ENCODE measurements at places on chromosomes 7 and 10. TPM values are rescaled to one million over a fixed set of nuclear protein-coding genes. Genes with fewer than 3 reads are reported as not detected.

- no peak for DNase-seq
These were observed 89.8 kb upstream of the SAMD8 start for GRCh38 chr10:75021379-75022249.

GRCh38 chr7:51665045-51665780 lies 348.6 kb upstream of the COBL start:
- no peak for DNase-seq

DNA sequence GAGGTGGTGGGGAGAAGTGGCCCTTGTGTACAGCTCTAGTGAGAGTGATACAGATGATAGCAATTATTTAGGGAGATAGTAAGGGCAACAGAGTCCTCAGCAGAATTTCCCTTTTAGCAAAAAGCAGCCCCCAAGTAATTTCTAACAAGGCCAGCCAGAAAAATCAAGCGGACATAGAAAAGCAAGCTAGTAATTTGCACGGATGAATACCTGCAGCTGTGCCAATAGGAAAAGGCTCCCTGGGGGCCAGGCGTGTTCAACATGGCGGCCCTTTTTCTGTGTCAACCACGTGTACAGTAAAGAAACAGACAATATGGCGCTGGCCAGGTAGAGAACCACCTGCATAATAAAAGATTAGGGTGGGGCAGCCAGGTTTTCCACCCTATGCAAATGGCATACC lies 7.4 kb downstream of the MCM10 start:
- DNase-seq: no peak

DNA sequence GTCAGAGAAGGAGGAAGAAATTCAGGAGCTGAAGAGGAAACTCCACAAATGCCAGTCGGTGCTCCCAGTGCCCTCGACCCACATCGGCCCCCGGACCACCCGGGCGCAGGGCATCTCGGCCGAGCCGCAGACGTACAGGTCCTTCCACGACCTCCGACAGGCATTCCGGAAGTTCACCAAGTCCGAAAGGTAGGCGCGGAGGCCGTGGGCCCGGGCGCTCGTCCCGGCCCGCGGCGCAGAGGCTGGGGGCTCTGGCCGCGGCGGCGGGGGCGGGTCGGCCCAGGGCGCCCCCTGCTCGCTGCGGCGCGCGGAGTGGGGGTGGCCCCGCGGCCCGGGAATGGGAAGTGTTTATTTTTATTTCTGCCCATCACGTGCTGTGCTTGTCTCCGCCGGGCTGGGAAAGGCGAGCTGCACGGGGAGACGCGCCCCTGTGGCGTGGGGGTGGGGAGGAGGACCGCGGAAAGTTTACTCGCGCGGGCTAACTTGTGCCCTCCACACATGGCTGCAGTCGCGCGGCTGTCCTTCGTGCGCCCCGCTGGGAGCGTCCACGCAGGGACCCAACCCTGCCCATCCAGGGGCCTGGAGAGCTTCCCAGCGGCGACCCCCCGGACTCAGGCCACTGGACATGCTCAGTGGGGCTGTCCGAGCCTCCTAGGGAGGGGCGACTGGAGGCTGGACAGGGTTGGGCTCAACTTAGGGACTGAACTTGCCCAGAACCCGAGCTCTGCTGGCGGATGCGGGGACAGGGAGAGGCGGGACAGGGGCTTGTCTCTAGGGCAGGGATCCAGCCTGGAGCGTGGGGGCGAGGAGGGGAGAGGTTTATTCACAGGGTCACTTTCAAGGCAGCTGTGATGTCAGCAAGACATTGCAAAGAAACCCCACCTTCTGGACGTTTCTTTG lies 82.6 kb upstream of the PRKG1 start:
- peak; percentile 34 for DNase-seq

- DNase-seq: no peak
These were observed 153.7 kb downstream of the DNAJB6 start for GRCh38 chr7:157490465-157490912.

- DNase-seq: no peak
These were observed at the start of gene AGR2 for GRCh38 chr7:16804674-16805439. Gene AGR2 (minus strand): TSS chr7:16804999. CDS start chr7:16801796, 3,203 bp downstream.

GRCh38 chr7:42096268-42096667 lies 140.7 kb downstream of the GLI3 start:
- no peak for DNase-seq

GRCh38 chr7:107898997-107899594 lies 8.1 kb downstream of the DLD start:
- no peak for DNase-seq

DNA sequence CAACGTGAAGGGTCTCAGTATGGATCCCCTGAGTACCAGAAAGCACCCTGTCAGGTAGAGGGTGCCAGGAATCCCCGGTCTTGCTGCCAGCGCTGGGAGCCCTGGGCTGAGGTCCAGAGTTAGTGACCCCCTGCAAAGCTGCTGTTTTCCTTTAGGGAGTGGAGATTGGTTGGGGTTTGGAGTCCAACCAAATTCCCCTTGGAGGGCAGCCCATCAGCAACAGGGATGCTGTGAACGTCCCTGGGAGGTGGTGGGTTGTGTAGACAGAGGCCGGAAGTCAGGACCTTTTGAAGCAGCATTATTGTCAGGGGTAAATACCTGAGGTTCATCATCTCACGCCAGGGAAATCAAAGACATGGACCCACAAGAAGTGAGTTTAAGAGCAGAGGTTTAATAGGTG lies 104.2 kb downstream of the COL26A1 start:
- no peak for DNase-seq

GRCh38 chr10:88440541-88440940 lies 142.6 kb downstream of the RNLS start:
- no peak for DNase-seq

GRCh38 chr7:16817536-16817935 lies 12.7 kb upstream of the AGR2 start:
- DNase-seq: no peak

- no peak for DNase-seq
These were observed 23.0 kb downstream of the AKR1E2 start for GRCh38 chr10:4849042-4849402.

DNA sequence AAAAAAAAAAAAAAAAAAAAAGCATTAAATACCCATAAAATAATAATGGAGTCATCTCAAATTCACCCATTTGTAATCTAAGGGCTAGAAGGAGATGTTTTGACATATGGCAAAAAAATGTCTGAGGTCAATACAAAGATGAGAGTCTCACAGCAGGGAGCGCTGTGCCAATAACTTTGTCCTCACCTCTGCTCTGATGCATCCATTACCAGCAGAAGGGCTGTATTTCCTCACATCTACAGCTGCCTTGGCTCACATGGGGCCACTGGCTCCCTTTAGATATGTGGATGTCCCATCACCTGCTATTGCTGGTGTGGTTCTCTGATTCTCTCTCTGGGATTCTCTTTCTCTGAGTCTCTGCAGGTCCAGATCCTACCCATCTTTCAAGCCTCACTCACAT lies 90.3 kb upstream of the FAM133B start:
- DNase-seq: no peak

DNA sequence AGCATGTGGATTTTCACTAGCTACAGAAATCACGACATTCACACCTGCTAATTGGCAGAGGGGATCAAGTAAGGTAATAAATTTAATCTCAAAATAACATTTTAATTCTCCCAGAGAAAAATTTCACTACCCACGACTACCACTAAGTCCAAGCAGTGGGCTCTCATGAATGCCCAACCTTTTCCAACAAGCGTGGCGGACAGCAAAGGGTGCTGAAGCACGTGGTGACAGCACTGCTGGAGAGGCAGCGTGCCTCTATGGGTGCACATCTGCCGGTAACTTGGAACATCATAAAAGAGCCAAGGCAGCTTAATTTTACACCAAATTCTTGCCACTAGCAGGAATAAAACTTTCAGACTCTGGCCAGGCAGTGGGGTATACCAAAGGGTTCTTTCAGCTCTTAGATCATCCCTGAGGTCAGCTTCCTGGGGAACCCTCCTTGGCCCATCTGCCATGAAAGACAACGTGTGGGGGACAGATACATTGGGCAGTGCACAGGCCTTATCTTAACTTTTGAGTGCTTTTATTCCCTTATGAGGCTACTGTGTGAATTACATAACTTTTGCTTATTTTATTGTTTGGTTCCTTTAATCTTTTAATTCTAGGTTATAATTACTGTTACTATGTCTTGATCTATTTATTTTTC lies 206.7 kb upstream of the KCTD7 start:
- no peak for DNase-seq

DNA sequence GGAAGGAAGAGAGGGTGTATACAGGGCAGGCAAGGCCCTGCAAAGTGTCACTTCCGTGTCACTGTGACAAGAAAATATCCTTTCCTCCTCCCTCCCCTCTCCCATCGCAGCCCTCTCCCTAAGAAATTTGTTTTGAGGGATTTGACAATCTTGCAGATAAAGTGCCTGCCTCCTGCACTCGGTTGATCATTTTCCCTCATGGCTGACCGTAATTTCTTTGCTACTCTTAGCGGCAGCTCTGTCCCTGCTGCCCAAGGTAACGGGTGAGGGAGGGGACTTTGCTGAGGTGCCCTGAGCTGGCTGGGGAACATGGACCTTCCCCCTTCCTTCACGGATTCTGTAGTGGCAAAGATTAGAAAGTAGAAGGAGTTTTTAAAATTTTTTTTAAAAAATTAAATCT lies 179.1 kb downstream of the TCF7L2 start:
- DNase-seq: no peak

DNA sequence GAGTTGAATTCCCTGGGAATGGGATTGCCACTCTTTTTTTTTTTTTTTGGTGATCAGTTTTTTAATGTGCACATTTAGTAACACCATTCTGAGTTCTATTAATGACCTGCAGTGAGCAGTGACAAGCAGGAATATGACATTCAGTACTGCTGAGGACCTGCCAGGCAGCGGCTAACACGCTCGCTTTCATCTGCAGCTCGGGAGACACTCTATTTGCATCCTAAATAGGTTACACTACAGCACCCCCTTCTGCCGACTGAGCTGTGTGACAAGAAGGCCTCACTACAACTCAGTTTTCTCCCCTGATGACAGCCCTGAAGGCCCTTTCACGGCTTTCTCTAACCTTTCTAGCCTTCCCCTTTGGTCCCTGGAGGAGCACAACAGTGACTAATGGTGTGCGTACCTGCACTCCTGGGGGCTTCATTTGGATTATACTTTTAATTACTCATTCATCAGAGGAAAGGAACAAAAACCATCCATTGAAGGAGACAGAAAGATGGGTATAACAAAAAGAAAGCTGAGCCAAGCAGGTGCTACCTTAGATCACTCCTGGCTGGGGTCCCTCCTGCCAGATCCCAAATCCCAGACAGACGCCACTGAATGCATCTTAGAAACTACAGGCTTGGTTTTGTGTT lies 872.4 kb downstream of the LRMDA start:
- peak; percentile 76 for DNase-seq

DNA sequence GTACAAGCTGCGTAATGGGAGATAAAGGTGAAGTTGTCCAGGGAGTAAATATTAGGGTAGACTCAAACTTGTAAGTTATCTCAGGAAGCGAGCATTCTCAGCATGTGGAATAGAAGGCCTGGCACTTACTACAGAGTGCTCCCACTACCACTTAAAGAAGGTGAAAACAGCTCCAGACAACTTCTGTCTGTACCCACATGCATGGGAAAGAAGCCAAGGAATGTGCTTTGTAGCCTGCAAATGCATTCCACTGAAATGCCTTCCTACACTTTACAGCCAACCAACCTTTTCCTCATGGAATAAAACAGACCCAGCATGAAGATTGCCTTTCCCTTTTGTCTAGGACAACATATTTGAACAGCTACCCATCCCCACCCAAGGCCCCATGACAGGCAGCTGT lies 45.4 kb upstream of the NPSR1 start:
- DNase-seq: no peak

GRCh38 chr7:142371586-142372377 lies 113.9 kb upstream of the PRSS58 start:
- DNase-seq: no peak

- no peak for DNase-seq
These were observed 145.9 kb downstream of the ARHGAP12 start for GRCh38 chr10:31782701-31783100.

DNA sequence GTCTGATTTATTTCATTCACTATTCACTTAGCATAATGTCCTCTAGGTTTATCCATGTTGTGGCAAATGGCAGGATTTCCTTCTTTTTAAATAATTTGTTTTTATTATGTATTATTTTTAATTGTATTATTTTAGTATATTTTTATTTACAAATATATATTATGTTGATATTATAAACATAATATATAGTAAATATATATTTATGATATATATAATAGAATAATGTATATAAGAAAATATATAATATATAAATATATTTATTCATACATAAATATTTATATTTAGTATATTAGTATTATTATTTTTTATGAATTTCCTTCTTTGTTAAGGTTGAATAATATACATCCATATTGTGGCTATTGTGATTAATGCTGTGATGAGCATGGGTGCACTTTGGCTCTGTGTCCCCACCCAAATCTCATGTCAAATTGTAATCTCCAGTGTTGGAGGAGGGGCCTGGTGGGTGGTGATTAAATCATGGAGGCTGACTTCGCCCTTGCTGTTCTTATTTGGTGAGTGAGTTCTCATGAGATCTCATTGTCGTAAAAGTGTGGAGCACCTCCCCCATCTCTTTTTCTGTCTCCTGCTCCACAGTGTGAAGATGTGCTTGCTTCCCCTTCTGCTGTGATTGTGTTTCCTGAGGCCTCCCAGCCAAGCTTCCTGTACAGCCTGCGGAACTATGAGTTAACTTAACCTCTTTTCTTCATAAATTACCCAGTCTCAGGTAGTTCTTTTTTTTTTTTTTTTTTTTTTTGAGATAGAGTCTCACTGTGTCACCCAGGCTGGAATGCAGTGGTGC lies 52.3 kb upstream of the CYP2C18 start:
- DNase-seq: no peak

DNA sequence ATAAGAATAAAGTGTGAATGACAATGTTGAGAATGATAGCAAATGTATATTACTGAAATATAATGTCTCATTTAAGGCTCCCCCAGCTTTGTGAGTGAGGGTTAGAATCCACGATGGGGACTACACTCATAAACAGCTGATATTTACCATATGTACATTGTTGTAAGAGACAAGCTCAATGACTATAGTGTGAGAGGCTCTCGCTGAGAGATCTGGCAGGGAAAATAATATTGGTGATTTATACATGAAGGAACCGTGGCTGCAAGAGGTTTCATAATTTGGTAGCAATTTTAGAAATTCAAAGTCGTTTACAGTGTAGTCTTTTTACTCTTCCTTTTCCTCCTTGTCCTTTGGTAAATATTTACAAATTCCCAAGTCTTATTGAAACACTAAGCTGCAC lies 342.2 kb upstream of the AKR1E2 start:
- DNase-seq: no peak

CFAP70 gene
- total RNA-seq: 1.3 TPM

GRID2IP gene
- 0.66 TPM for total RNA-seq

ANKRD30A gene
- not detected for total RNA-seq

GHRHR gene
- not detected for total RNA-seq

CALHM3 gene
- total RNA-seq: not detected

THSD7A gene
- 211 TPM for total RNA-seq

LIPN gene
- not detected for total RNA-seq

EZH2 gene
- 314 TPM for total RNA-seq

GLRX3 gene
- 80.1 TPM for total RNA-seq

GPER1 gene
- total RNA-seq: 0.59 TPM
